Anterior cingulate cortex (tissue), 58 donors: ENCODE measurements at places on chromosomes 2 and 18.

DNA sequence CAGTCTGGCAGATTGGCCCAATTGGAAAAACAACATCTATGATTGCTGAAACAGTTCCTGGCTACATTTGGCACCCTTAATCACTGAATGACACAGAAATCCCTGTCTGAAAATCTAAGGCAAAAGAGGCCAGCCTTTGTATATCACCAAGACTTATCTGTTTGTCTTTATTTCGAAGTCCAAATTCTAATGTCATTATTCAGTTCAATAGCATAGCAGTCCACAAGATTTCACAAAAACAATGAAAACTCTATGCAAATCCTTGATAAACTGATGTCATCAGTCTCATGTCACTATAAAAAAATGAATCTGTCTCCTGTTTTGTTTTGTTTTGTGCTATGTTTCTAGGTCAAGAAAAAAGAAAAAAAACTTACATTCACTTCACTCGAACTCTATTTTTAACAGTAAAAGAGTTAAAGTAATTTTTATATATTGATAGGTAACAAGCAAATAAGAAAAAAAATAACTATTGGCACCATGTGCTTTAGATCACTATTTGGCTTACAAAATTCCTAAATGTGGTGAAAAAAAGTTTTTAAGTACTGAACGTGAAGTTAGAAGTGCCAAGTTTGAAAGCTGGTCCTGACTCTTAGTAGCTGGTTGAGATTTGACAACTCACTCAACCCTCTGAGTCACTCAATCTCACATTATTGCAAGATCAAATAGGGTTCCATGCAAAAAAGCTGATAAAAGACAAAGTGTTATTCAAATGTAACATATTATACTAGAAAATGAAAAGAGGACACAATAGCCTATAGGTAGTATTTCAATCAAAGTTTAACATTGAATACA is 359.3 kb downstream of the IRS1 start:
- DNase-seq, result no peak

DNA sequence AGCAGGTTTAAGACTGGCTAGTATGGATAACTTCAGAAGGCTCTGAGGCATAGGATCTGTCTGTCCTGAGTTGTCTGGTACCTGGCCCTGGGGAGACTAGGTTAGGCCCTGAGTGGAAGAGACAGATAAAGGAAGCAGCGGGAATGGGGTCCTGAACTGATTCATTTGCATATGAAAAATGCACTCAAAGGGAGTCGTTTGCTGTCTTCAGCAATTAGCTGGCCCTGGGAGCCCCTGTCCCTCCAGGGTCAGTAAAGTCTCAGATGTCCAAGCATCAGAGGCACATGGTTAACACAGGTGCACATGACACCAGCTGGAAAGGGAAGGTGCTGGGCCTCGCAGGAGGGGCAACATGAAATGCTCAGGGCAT is 172.4 kb downstream of the ACOXL start:
- no peak for DNase-seq

DNA sequence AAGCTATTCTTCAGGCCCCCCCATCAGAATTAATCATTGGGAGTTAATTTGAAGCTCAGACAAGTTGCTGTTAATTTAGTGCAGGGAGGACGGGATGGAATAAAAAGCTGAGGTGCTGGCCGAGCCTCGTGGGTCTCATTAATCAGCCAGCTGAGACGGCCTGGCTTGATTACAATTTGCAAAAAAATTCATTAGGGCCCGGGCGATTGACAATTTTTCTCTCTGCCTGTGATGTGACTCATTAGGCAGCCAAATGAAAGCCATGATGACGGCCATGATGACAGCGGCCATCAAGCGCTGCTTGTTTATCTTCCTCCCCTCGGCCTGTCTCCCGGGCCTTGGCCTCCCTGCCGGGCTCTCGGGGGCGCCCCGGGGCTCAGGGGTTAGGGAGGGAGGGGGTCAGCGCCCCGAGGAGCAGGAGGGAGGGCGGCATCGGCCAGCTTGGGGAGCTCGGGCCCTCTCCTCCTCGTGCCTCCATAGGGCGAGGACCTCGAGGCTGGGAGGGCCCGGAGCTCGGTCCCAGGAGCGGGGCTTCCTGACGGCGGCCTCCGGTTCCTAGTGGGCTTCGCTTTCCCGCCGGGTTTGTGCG is 5.2 kb downstream of the GBX2 start:
- no peak for DNase-seq

DNA sequence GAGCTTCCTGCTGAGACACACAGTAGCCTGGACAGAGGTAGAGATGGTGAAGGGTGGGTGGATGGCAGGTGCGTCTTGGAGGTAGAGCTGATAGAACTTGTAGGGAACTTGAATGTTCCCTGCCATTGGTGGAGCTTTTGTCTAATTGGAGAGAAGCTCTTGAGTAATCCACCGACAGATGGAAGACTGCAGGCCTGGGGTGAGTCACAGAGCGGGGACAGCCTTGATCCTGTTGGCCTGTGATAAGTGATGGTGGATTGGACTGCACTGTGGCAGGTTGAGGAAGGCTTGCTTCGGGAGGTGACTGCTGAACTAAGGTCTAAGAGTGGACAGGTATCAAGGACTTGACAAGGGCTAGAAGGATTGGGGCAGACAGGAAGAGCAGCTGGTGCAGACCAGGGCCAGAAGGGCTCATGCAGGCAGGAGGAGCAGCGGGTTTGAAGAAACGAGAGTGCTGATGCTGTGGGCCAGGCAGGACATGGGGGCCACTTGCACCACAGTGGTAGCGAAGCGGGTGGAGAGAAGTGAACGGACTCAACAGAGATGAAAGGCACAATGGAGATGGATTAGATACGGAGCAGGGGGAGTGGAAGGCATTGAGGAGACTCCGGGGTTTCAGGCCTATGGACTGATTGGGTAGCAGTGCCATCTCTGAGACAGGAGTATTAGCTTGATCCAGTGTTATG is 16.3 kb downstream of the CABLES1 start:
- DNase-seq, result no peak

- DNase-seq, result no peak
Observed at GRCh38 chr2:173511357-173511756, 156.7 kb downstream of the CDCA7 start.

- DNase-seq, result no peak
Observed at GRCh38 chr2:236934166-236934565, 151.5 kb upstream of the COPS8 start.

- no peak for DNase-seq
Observed at GRCh38 chr18:74766251-74766650, 168.6 kb downstream of the ZNF407 start.

GRCh38 chr2:767440-767839 is 90.2 kb upstream of the TMEM18 start:
- DNase-seq, result no peak

DNA sequence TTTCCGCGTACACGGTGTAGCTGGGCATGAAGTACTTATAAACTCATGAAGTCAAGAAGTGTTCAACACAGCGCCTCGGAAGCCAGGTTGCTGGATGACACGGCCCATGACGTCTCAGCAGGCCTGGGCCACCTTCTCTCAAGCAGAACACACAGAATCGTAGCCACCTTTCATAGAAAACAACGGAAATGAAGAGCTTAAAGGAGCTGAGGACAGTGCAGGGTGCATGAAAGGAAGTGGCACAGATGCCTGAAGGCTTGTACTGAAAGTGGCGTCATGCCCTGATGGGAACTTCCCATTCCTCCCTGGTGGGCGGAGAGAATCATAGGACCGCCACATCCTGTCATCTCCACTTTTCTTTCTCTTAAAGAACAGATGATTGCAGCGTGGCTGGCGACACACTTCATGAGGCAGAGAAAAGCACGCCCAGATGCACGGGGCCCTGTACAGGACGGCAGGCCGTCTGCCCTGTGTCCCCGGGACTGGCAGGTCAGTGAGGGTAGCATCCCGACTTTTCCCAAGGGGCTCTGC is 31.1 kb downstream of the HDAC4 start:
- DNase-seq, result no peak

DNA sequence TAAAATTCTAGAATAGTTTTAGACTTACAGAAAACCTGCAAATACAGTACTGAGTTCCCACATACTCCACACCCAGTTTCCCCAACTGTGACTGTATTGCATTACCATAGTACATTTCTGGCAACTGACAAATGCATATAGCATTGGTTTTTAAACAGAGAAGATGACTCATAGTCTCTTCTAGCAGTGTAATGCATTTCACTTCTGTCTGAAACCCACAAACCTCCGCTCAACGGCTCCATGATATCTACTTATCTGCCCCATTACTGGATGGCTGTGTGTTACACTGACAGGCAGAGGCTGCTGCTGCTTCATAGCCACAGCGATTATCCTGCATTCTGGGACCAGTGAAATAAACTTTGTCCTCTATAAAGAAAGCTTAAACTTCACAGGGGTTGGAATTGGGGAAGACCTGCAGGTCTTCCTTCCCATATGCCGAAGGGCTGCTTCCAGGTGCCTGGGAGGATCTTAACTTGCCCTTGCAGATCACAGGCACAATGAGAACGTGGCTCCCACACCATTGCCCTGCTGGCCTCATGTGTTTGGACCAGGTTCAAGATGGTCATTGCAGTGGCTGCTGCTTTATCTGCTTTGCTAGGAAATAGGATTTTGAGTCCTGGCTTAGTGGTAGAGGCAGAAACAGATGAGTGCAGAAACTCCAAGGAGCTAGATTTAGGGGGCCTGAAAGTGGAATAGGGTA is 742.6 kb upstream of the HS6ST1 start:
- DNase-seq, result no peak

- no peak for DNase-seq
Observed at GRCh38 chr18:45930963-45931362, 36.2 kb downstream of the EPG5 start.

DNA sequence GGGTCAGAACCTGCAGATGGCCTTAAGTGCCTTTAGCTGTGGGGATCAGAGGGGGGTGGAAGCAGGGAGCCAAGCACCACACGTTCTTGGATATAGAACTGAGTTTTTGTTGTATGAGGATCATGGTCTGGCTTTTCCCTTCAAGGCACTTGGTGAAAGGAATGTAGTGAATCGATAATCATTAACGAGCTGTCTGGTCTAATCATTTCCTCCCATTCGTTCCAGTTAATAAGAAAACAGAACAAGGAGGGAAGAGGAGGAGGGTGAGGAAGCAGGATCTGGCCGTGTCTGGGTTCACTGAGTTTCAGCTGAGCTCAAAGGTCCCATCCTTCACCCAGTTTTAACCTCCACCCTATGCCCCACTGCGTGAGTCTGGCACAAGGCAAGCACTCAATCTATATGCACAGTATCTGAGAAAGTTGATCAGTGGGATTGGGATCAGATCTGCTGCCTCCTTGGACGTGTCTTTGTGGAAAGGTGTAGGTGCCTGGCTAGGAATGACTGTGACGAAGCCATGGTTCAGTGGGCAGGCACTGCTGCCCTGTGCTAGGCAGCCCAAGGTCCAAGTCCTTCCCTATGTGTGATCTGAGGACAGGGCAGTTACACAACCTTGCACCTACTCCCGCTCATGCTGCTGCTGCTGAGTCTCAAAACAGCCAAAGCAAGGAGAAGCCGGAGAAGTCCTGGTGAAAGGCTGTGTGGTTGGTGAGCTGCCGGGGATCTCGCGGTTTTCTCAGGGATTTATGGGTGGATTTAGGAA is 54.8 kb downstream of the GALNT14 start:
- no peak for DNase-seq

- no peak for DNase-seq
Observed at GRCh38 chr2:26345283-26345544, 729 bp upstream of the SELENOI start.

DNA sequence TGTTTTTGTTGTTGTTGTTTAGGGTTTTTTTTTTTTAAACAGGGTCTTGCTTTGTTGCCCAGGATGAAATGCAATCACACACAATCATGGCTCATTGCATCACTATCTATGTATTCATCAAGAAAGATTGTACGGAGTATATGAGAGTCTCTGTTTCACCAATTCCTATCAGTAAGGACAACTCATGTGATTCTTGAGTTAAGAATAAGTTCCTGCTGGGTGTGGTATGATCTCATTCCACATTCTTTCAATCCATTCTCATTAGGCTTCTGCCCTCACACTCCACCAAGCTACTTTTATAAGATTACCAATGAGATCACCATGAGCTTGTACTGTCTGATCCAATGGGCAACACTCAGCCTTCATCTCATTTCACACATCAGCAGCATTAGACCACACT is 9.1 kb upstream of the AP1S3 start:
- no peak for DNase-seq

GRCh38 chr2:67524777-67525176 is 127.6 kb downstream of the ETAA1 start:
- no peak for DNase-seq

DNA sequence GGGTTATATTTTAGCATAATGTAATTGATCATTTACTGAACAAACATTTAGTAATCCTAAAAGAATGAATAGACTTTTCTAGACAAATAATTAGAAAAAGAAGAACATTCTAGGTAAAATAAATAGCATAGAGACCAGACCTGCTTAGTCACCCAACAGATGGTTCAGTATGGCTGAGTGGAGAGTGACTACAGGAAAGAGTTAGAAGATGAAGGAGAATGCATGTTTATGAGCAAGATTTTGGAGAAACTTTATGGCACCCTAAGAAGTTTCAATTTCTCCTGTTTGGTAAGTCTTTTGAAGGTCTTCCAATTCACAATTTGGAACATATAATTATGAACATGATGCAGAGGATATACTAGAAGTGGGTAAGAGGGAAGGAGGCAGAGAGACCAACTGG is 32.9 kb downstream of the FAP start:
- DNase-seq, result no peak

GRCh38 chr2:221570321-221570935 is 1.7 kb downstream of the EPHA4 start:
- DNase-seq, result no peak

DNA sequence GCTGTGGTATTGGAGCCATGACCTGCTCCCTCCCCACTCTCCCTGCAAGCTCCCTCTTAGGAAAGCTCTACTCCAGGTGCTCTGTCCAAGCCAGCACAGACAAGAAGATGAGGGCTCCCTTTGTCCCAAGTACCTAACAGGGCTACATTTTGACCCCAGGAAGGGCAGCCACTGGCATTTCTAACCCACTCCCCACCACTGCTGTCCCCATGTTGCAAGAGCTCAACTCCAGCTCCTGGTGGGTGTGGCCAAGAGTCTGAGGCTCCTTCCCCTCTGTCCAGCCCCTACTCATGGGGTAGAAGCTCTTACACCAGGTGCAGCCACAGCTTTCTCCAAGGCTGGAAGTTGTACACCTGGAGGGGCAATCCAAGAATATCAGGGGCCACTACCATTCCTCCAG is 127.0 kb upstream of the NPAS2 start:
- no peak for DNase-seq

GRCh38 chr2:158616480-158617000 is 159.8 kb downstream of the PKP4 start:
- no peak for DNase-seq

- DNase-seq, result no peak
Observed at GRCh38 chr18:10971717-10972116, 177.7 kb downstream of the PIEZO2 start.
